ENCODE measurements at places on chromosomes 6 and 20. TPM values are rescaled to one million over a fixed set of nuclear protein-coding genes. Genes with fewer than 3 reads are reported as not detected.

DNA sequence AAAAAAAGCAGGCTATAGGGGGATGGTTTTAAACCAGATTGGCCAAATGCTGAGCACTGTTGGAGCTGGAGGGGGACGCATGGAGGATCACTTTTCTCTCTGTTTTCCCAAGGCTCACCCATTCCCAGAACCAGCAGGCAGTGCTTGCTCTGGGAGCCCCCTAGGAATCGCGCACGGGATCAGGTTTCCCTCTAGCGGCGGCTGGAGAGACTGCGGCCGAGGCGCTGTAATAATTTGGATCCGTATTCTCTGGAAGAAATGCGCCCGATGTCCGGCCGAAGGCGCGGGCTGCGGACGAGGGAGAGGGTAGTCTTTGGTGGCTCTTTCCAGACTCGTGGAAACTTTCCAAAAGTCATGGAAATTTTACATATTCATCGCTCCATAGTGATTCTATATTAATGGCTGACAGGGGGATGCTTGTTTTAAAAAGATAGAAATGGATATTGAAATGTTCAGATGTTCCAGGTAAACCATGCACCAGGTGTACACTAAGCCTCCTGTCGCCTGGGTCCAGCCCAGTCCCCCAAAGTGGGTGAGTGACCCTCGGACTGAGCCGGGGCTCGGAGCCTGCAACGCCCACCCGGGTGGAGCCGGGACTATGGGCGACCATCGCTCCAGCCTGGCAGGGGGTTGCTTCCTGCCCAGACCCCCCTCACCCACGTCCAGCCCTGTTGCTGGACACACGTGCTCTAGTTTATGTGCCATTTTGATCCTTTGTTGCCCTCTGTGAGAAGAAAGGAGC lies 78.7 kb upstream of the PHACTR3 start:
- DNase-seq = peak; percentile 79

DNA sequence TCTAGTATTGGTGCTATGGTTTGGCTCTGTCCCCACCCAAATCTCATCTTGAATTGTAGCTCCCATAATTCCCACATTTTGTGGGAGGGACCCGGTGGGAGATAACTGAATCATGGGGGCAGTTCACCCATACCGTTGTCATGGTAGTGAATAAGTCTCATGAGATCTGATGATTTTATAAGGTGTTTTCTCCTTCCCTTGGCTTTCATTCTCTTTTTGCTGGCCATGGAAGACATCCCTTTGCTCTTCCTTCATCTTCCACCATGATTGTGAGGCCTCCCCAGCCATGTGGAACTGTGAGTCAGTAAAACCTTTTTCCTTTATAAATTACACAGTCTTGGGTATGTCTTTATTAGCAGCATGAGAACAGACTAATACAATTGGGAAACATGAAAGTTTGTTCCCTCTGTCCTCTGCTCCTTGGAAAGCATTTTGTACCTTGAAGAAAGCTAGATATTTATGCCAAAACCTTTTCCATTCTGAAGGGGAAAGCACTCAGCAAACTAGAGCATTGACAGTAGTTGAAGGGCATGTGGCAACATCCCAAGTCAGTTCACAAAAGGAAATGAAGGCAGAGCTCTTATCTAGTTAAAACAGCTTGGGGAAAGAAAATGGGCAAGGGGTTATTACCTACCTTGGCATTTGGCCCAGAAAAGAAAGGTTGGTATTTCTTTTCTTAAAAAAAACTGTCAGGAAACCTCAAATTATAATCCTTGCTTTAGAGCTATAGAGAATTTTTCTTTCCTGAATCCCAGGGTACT lies 10.7 kb upstream of the TNFAIP3 start:
- DNase-seq = no peak

DNA sequence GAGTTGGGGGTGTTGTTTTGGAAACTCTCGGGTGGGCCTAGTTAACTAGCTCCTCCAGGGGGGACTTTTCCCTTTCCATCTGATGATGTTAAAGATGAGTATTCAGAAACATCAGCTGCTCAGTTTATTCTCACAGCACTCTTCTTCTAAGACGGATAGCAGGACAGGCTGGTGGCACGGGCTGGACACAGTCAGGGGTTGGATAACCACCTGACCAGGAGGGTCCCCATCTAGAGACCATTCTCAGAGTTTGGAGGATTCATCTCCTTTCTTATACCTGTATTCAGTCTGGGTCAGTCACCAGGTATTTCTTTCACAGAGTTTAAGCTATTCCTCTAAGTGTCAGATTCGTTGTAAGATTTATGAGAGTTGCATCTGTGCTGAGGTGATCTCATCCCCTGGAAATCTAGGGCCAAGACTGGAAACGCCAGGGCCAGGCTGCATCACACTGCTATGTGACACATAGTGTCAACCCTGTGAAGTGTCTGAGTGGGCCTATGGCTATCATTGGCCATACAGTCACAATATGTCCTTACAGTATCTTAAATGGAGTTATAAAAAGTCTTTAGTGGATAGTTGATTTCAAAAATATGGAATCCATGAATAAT lies 111.7 kb downstream of the FAM50B start:
- no peak for DNase-seq

DNA sequence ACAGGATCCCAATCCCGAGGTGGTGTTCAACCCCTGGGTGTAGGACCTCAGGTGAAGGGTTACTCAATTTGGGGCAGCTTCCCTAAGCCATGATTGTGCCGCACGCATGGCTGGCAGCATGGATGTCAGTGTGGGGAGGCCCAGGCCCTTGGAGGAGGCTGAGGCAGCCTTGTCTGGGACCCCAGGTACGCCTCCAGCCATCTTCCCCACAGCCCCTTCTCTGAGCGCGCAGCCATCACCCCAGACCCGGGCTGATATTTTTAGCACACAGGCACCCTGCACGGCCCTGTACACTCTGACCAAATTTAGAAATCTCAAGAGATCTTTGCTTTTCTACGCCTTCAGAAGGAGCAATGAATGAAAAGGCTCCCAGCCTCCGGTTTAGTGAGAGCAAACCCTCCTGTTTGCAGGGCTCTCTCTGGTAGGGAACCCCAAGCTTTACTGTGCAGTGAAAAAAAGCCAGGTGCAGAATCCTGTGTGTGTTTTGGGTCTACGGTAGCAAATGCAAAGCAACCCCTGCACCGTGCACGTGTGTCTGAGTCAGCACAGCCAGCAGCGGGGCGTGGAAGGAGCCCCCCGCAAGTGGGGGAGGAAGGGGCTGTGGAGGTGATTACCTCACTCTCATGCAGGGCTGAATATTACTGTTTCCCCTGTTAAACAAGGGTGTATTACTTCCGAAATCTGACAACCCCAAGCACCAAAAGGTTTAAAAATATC lies 44.3 kb downstream of the CTCFL start:
- no peak for DNase-seq

DNA sequence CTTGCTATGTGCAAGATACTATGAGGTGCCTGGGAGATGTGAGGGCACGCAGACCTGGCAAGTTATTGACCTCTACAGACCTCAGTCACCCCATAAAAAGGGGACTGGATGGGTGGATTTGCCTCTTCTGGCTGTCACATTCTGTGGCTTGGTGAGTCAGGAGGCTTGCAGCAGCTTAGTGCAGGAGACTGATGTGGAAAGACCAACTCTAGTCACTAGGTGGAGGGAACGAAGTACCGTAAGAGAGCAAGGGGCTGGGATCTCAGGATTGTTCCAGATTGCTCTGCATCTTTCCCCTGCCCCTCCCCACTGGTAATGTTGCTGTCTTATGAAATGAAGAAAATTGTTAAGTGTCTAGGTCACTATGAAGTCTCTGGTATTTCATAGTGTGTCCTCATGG lies 3.3 kb downstream of the MAPRE1 start:
- no peak for DNase-seq

DNA sequence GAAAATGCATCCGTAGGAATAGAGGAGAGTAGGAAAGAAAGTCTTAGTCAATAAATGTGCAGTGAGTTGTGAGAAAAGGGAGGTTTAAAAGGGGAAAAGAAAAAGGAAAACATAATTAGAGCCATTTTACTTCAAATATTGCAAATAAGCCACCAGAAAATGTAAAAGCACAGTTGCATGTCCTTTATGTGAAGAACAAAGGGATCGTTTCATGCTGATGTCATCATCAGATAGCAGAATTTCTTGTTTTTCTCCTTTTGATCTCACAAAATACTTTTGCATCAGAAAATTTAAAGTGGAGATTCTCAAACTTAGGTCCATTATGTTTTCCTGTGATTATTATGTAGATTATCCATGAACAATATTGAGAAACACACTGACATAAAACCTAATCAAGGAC lies 166.7 kb downstream of the HAO1 start:
- DNase-seq = no peak

MYMX gene
- not detected for total RNA-seq

HLA-DOB gene
- total RNA-seq = not detected
